Adrenal gland (tissue), 19 donors: ENCODE measurements at places on chromosomes 3 and 15. TPM values are rescaled to one million over a fixed set of nuclear protein-coding genes. Genes with fewer than 3 reads are reported as not detected.

Gene PLEKHO2
- 49.5 TPM for total RNA-seq

Gene SCN11A
- total RNA-seq, result 0.10 TPM

Gene MORC1
- total RNA-seq, result not detected

Gene CAND2
- total RNA-seq, result 7.1 TPM

Gene OR5K2
- not detected for total RNA-seq

Gene GABPB1
- 14.7 TPM for total RNA-seq

Gene CLDN1
- 64.6 TPM for total RNA-seq

Gene EEF1AKMT4
- total RNA-seq, result 3.1 TPM

Gene IQCF5
- not detected for total RNA-seq

Gene PDCD7
- 17.5 TPM for total RNA-seq

Gene GOLGA8T
- 0.32 TPM for total RNA-seq

Gene ROPN1
- total RNA-seq, result not detected

Gene LTF
- 2.7 TPM for total RNA-seq

Gene NFKBIZ
- 18.3 TPM for total RNA-seq

Gene CEP152
- total RNA-seq, result 14.4 TPM

Gene SLC27A2
- 21.7 TPM for total RNA-seq

Gene CCDC54
- 0.17 TPM for total RNA-seq

Gene IP6K1
- 36.3 TPM for total RNA-seq

Gene PLSCR2
- not detected for total RNA-seq

Gene MB21D2
- total RNA-seq, result 15.7 TPM

Gene POMGNT2
- total RNA-seq, result 44.9 TPM

Gene SPINT1
- total RNA-seq, result 2.7 TPM

Gene SHF
- total RNA-seq, result 10.6 TPM

Gene CACNA2D3
- 0.84 TPM for total RNA-seq

Gene ARPIN
- 17.8 TPM for total RNA-seq

Gene KLF15
- 13.8 TPM for total RNA-seq

Gene PIK3CB
- 7.7 TPM for total RNA-seq

Gene GHSR
- not detected for total RNA-seq

Gene MCTP2
- total RNA-seq, result 21.3 TPM

Gene DAZL
- total RNA-seq, result not detected

Gene ACP3
- 10.7 TPM for total RNA-seq

Gene FANCD2OS
- total RNA-seq, result not detected

Gene LMAN1L
- 11.2 TPM for total RNA-seq

Gene HRG
- not detected for total RNA-seq

Gene SIDT1
- total RNA-seq, result 2.3 TPM

Gene RTP1
- not detected for total RNA-seq

Gene ABHD6
- 28.1 TPM for total RNA-seq

Gene PP2D1
- not detected for total RNA-seq

Gene PLA2G4E
- total RNA-seq, result 0.22 TPM

Gene GHRL
- not detected for total RNA-seq

Gene CPLX3
- total RNA-seq, result not detected

Gene SNAP23
- total RNA-seq, result 69.7 TPM

Gene CYP11A1
- total RNA-seq, result 1,082 TPM

Gene MYD88
- total RNA-seq, result 40.7 TPM

Gene ALCAM
- 64.1 TPM for total RNA-seq
